ENCODE measurements at places on chromosomes 2 and 18. TPM values are rescaled to one million over a fixed set of nuclear protein-coding genes. Genes with fewer than 3 reads are reported as not detected.

Gene CCBE1
- total RNA-seq = 4.4 TPM

GRCh38 chr2:2743164-2743571 is 412.1 kb upstream of the MYT1L start:
- H3K4me3 ChIP-seq = no peak overlapping the region
- no peak overlapping the region for H3K27ac ChIP-seq
- H3K4me1 ChIP-seq = no peaks in the 10 kb centered on the region
- no peak for DNase-seq
- no peaks in the 10 kb centered on the region for H3K36me3 ChIP-seq

DNA sequence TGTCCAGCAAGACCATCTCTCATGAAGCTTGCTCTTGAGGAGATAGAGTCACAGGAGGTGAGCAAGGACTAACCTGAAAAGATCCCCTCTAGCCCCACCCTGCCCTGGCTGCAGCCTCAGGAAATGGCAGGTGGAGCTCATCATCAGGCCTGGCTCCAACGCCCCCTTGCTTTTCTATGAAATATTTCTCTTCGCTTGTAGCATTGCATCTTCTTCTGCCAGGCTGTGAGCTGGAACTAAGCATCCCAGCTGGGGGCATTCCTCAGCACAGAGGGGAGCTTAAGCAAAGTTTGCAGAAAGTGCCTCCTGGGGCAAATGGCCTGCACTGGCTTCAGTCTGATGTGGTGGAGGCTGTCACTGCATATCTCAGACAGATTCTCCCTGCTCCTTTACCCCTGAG is 90.1 kb upstream of the LGALSL start:
- no peaks in the 10 kb centered on the region for H3K36me3 ChIP-seq
- no peaks in the 10 kb centered on the region for H3K27me3 ChIP-seq
- no peak overlapping the region for H3K27ac ChIP-seq
- no peak overlapping the region for H3K4me3 ChIP-seq

Gene BCL2
- 4.5 TPM for total RNA-seq
